ENCODE measurements at places on chromosomes 3 and 15.

GRCh38 chr3:197907196-197907595 lies 42.8 kb upstream of the RPL35A start:
- DNase-seq, result no peak

DNA sequence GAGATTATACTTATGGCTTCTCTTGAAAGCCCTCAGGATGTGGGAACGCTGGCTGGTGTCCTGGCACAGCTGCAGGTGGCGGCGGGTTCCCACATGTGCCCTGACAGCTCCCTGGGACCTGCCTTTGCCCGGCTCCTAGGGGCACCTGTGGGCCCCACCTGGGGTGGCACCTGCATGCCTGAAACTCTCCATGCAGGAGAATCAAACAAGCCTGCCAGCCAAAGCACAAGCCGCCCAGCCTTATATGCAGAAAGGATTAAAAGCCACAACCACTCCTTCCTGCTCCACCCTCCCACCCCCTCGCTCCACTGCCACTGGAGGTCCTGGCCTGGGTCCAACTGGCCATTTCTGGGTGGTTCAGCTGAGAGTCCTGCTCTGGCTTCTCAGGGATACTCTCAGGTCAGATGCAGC lies 18.1 kb downstream of the TRPM1 start:
- no peak for DNase-seq

GRCh38 chr3:12253516-12254343 lies 35.1 kb upstream of the PPARG start:
- no peak for DNase-seq

DNA sequence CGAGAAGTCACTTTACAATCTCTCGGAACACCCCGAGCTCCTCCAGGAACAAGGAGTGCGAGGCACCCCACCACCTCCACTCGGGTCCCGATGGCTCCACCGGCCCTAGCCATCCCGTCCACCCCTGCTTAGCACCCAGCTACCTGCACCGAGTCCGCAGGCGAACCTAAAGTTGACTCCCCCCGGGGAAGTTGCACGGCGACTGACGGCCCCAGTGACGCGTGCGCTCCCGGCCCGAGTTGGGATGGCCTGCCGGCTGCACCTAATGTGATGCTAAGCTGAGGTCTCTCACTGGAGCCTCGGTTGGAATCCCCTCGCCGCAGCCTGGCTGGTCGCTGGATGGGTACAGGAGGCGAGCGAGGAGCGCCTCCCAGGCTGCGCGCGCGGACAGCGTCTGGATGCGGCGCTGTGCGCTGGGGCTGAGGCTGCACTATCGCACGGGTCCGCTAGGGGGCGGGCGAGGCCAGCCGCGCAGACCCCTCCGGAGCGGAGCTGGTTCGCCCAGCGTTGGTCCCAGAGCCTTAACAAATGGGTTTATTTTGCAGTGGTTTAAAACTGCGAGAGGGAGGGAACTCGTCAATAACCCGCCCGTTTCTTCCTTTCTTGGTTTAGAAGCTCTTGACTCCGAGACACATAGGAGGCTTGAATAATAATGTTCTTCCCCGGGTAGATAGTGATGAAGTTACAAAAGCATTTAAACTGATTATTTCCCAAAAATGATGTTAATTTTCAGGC lies at the start of gene OXTR:
Gene OXTR, minus strand, starts transcription at position 526 of the 735 bp plus-strand sequence. CDS start 1,426 bp downstream, outside the sequence.
- DNase-seq, result peak; percentile 15

- DNase-seq, result no peak
These were observed 52.1 kb downstream of the FSIP1 start for GRCh38 chr15:39730552-39730951.

- no peak for DNase-seq
These were observed 627.0 kb upstream of the TBL1XR1 start for GRCh38 chr3:177824190-177824786.

- no peak for DNase-seq
These were observed 16.2 kb downstream of the CEP152 start for GRCh38 chr15:48794697-48795134.

- DNase-seq, result no peak
These were observed 73.0 kb upstream of the GLCE start for GRCh38 chr15:69087366-69087976.

GRCh38 chr15:75198560-75199356 lies 2.9 kb upstream of the C15orf39 start:
- no peak for DNase-seq

- peak; percentile 52 for DNase-seq
These were observed at the start of gene IQSEC1 for GRCh38 chr3:13073326-13074005. IQSEC1 (minus strand) TSS chr3:13073429; CDS start chr3:13073014, 415 bp downstream.

DNA sequence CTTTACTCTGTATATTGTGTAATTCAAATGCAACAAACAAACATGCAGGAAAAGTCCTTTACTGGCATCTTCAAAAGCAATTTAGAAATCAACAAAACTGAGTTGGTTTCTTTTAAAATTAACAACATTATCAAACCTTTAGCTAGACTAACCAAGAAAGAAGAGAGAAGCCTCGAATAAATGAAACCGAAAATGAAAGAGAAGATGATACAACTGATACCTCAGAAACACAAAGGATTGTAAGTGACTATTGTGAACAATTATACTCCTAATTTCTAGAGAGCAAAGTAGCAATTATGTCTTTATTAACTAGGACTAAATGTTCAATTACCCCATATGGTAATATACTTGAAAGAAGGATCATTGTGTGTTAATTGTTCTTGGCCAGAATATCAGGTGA lies 49.2 kb upstream of the P3H2 start:
- no peak for DNase-seq

- DNase-seq, result no peak
These were observed 39.9 kb downstream of the GALNT15 start for GRCh38 chr3:16214366-16214765.

GRCh38 chr3:124639406-124640237 lies 90.6 kb upstream of the UMPS start:
- DNase-seq, result no peak

DNA sequence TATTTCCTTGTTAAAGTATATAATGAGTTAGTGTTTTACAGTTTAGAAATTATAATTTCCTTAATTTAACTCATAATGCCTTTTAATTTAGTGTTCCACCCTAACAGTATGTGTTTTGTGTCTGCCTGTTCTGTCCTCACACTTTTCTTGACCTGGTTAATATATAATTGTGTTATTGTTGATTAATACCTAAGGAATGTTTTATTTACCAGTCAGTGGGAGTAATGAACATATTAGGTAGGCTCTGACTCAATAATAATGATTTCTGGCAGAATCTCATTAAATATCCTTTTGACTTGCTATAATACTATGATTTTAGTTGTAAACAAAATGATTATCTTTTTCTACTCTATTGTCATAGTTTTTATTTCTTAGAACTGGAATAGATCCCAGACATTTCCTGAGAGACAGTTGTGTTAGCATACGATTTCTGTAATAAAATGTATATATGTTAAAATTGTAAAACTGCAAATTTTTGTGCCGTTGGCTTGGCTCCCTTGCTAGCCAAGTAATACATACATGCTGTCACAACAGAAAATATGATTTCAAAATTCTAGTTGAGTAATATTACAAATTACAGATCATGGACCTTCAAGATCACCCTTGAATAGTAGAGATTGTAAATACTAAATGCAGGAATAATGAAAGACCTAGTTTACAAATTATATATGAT lies 51.9 kb downstream of the RASA2 start:
- no peak for DNase-seq

DNA sequence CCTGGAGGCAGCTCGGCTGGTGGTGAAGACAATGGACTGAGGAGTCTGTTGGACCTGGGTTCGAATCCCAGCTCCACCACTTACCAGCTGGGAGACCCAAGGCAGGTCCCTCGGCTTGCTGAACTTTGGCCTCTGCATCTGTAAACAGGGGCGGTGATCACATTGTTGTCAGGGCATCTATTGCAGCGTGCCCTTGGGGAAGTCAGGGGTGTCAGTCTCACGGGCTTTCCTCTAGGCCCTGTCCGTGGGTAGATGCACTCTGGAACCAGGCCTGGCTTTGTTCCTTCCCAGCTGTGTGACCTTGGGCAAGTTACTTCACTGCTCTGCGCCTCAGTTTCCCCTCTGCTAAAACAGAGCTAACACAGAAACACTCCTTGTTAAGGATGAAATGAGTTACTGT lies 68.8 kb upstream of the SLC6A6 start:
- no peak for DNase-seq

- DNase-seq, result no peak
These were observed 31.3 kb upstream of the ST3GAL6 start for GRCh38 chr3:98731720-98732285.

- no peak for DNase-seq
These were observed 28.8 kb downstream of the SIAH2 start for GRCh38 chr3:150733936-150734794.

DNA sequence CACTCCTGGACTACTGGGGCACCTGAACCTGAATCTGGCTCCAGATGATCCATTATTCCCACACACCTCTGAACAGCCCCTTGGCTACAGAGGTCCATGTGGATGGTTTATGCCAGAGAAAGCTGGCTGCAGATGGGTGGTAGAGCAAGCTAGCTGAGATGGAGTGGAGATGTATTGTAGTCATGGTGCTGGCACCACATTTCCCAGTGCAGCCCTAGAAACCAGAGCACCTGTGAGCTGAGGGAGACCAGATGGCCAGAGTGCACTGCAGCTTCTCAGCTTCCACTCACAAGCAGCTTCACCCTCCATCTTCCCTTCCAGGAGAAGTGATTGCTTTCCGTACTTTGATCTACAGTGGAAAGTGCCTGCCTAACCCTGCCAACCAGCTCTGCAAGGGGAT lies 29.9 kb downstream of the RBP1 start:
- DNase-seq, result no peak

DNA sequence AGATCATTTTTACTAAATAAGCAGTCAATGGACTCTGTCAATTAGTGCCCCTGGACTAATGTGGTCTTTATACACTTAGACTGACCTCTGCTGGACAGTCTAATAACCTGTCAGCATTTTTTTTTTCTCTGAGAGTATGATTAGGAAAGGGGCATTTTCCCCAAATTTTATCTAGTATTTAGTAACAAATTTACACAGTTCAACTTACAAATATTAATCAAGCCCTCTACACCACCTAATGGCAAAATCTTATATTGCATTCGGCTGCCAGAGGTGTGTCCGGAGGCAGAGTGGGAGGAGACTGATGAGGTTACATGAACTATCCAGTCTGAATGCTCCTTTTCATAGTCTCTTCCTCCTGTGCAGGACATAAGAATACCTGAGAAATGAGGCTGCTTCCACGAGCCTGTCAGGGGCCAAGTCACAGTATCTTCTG lies 36.0 kb upstream of the COLQ start:
- peak; percentile 28 for DNase-seq

DNA sequence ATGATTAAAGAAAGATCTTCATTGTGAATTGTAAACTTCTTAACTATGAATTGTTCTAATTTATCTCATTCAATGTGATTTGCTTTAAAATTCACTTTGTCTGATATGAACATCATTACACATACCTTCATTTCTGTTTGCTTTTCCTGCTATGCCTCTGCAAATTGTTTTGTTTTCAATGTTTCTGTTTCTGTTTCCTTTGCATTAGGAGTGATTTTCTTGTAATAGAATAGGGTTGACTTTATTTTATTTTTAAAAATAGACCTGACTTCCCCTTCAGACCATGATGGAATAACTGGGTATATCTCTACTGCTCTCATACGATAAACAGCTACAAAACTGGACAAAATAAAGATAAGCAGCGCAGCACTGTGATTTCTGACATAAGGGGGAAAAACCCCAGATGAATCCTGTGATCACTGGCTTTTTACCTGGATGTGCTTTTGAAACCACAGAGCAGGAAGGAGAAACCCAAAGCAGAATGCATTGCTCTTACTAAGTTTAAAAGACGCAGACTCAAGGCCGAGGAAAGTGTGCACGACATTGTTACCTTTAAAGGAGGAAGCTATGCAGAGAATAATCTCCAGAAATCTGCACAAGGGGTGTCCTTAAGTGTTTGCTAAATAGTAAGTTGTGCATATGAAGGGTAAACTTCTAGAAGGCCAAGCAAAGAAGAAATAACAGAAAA lies 420.2 kb downstream of the TBC1D5 start:
- DNase-seq, result no peak

DNA sequence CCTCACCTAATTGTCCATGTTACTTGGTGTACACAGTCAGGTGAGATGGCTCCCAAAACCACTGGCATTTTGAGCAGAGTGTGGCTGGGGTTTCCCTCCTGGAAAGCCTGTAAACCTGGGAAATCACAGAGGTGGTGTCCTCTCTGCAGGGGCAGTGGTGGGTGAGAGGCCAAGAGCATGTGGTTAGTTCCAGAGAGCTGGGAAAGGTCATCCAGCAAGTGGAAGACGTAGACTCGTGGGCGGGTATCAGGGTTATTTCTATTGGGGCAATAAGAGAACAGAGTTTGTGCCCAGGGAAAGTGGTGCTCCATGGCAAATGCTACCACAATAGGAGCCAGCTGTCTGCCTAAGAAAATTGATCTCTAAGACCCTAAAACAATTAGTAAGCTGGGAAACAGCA lies 44.6 kb upstream of the LIMD1 start:
- no peak for DNase-seq

DNA sequence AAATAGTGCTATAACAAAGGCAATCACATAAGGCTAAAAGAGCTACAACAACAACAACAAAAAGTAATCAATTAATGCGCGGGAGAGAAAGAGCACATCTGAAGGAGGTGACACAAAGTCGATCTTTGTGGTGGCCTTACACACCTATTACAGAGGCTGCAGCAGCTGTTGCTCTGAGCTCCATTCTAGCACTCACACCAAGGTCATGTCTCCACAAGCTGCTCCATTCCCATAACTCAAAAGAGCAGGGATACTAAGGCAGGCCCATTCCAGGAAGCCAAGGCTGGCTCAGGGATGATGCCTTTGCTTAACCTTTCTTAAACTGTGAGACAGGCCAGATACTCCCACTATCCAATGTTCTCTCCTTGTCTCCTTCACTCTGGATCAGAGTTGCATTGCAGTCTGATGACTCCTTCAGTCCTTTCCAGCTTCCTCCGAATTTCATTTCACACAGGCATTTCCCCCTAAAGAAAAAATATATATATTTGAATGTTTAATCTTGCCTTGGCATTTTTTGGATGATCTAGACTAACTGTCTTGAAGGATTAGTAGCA lies 52.7 kb downstream of the SNTN start:
- no peak for DNase-seq

GRCh38 chr3:2599471-2599870 lies 500.8 kb downstream of the CNTN4 start:
- DNase-seq, result no peak

GRCh38 chr15:101172501-101173071 lies 79.3 kb downstream of the CHSY1 start:
- DNase-seq, result no peak

- DNase-seq, result no peak
These were observed 76.7 kb downstream of the MITF start for GRCh38 chr3:69815970-69816369.

GRCh38 chr3:192080336-192080735 lies 619.4 kb downstream of the PYDC2 start:
- DNase-seq, result no peak

Measured in activated gamma-delta T cell treated with anti-CD3 and anti-CD28 coated beads, Interleukin-2, amount 50 U/mL, for 16 hours (primary cell).